Stimulated activated CD4-positive, alpha-beta T cell treated with anti-CD3 and anti-CD28 coated beads, Interleukin-4, amount 100 ng/mL, for 1 hour (primary cell): ENCODE measurements at places on chromosomes 5 and 9.

DNA sequence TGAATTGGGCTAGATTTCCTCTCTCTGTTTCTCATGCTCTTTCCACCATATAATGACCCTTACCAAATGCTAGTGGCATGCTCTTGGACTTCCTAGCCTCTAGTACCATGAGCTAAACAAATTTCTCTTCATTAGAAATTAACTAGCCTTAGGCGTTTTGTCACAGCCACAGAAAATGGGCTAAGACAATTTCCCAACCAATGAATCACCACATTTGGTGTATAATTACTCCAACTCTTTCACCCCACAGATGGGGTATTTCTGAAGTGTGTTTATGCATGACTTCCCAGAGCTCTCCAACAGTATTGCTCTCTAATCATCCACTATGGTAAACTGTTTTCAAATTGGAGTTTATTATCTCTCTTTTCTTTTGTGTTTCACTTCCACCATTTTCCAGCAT is 1041.1 kb upstream of the COX7C start:
- no peak for DNase-seq

- DNase-seq = no peak
Observed at GRCh38 chr9:3708751-3709150, 182.9 kb upstream of the RFX3 start.

DNA sequence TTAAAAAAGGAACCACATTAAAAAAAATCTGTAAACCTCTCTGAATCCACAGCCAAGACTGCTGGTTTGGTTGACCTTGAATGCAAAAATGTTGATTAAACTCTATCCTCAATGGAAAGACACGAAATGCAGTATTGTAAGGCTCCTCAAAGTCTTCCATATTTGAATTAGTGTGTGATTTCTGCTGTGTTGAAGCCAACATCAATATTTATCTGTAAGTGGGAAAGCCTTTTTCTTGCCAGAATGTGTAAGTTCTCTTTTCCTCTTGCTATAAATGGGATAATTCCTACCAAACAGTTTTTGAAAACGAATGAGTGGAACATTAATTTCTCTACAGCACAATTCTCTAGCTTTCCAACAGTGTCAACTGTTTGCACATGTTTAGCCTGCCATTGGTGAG is 422.1 kb upstream of the TNC start:
- DNase-seq = no peak

- no peak for DNase-seq
Observed at GRCh38 chr5:173904151-173904550, 16.0 kb downstream of the CPEB4 start.

GRCh38 chr9:128341435-128341849 is 1.1 kb downstream of the SLC27A4 start:
- peak; percentile 64 for DNase-seq

DNA sequence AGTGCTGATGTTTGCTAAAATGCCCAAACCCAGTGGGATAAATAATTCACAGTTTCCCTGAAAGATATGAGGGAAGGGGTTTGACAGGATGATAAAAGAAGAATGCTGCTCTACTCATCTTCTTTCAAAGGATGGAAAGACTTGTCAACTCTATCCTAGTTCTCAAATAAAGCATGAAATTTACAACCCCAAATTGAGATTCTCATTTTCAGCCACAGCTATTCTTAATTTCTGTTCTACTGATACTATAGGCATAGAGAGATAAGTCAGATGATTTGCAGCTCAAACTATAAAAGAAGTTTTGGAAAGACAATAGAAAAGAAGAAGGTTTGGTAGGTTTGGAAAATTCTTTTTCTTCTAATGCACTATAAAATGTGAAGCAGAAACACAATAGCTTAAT is 542.6 kb downstream of the CSNK1G3 start:
- DNase-seq = no peak

DNA sequence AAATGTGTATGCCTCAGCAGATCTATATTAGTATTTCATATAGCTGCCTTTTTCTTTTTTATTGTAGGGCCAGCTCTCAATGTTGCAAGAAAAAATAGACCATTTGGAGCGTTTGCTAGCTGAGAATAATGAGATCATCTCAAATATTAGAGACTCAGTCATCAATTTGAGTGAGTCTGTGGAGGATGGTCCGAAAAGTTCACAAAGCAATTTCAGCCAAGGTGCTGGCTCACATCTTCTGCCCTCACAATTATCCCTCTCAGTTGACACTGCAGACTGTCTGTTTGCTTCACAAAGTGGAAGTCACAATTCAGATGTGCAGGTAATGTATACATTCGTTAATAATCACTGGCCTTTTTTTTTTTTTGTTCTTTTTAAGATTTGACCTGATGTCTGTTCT is 23.7 kb downstream of the MAN2A1 start:
- DNase-seq = no peak

- no peak for DNase-seq
Observed at GRCh38 chr5:107919361-107919760, 248.6 kb upstream of the EFNA5 start.
